ENCODE measurements at places on chromosomes 7 and 10.

- DNase-seq = no peak
These were observed 139.1 kb upstream of the PFKP start for GRCh38 chr10:2927958-2928840.

- no peak for DNase-seq
These were observed 25.0 kb upstream of the CDH23 start for GRCh38 chr10:71371750-71372166.

DNA sequence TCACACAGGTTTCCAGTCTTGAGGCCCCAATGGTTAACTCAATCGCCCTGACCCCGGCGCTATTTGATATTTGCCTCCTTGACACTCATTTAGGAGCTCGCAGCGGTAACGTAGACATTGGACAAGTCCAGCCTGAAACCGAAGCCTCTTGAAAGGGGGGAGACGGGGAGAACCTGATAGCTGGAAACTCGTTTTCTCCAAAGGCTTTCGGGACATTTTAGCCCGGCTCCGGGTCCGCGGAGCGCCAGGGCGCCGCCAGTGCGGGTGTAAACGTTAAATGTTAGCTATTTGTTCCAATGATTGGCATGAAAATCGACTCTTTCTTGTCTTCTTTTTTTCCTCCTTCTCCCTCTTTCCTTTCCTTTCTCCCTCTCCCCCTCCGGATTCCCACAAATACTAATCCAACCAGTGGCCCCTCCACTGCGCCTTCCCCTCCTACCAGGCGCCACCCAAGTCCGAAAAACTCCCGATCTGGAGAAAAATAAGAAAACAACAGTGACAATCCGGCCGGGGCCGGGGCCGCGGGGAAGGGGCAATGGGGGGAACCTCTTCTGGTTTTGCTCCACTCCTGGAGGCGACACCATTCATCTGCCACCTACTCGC is 17.2 kb upstream of the GATA3 start:
- DNase-seq = no peak

- no peak for DNase-seq
These were observed 25.0 kb downstream of the IFIT3 start for GRCh38 chr10:89352802-89353201.

- DNase-seq = no peak
These were observed 95.5 kb downstream of the MBL2 start for GRCh38 chr10:52677086-52677485.

DNA sequence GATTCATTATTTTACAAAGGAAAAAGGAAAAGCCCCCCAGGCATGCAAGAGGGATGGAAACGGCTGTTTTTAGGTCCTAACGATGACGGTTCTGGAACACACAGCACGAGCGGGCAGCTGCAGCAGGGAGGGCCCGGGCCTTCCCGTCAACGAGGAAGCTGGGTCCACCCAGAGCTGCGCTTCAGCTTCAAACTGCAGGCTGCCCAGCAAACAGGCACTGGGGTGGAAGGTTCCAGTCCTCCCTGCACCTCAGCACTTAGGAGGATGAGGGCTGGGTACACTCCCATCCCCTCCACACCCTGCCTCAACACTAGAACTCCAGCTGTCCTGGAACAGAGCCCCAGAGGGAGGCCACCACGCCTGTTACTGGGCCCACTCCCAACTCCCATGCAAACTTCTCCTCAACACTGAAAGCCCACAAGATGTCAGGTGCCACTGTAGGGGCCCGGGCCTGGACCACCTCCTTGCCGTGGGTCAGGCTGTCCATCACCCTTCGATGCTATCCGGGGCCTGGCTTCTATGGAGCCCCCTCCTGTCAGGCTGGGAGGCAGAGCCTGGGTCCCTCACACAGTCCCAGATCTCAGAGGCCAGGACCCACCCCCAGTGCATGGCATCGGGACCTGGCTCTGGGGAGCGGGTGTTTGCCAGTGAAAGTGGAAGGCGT is 33.0 kb downstream of the PAPOLB start:
- no peak for DNase-seq

DNA sequence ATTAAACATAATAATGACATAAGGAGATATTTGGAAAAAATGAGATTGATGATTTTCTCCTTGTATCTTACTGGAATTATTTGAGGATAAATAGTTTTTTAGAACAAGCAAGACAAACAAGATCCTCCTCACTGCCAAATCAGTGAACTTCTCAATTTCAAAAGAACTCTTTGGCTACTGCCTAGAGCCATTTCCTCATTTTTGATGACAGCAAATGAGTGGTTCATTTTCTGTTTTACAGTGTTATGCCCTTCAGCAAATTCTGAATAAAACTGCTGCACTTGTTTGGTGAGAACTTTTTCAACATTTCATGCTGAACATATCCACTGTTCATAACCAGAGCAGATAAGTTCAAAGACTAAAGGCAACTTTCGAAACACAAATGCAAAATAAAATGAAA is 42.5 kb upstream of the AHR start:
- DNase-seq = no peak

DNA sequence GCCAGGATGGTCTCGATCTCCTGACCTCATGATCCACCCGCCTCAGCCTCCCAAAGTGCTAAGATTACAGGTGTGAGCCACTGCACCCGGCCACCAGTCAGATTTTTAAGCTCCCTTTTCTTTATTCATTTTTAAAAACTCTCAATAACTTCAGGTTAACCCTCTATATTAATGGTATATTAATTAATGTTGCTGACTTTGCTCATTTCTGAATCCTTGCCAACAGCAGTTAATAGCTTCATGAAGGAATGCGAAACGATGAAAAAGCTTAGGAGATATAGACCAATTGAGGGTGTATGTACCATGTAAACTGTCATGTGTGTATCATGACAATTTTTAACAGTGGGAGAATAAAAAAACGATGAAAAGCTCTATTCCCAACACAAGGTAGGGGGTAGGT is 27.5 kb downstream of the PNPLA8 start:
- DNase-seq = no peak

- no peak for DNase-seq
These were observed 10.4 kb upstream of the PRKG1 start for GRCh38 chr10:51063659-51064535.

GRCh38 chr10:128709686-128710085 is 583.5 kb upstream of the MKI67 start:
- no peak for DNase-seq

GRCh38 chr7:54215424-54215823 is 326.8 kb upstream of the VSTM2A start:
- DNase-seq = no peak

DNA sequence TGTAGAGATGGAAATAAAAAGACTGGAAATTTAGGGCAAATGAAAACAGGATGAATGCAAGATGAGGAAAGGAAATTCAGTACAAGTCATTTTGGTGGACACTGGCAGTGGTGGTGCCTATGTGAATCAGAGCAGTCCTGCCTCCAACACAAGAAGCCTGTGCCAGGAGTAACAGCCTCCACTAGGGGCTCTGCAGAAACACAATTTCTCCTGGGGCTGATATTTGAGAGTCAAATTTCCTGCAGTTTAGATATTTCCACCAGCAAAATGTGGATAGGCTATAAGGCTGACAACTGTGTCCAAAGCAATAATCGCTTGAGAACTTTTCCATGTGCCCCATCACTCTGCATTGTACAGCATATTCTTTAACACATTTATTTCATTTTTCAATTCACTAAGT is 4.7 kb upstream of the PLXDC2 start:
- no peak for DNase-seq

DNA sequence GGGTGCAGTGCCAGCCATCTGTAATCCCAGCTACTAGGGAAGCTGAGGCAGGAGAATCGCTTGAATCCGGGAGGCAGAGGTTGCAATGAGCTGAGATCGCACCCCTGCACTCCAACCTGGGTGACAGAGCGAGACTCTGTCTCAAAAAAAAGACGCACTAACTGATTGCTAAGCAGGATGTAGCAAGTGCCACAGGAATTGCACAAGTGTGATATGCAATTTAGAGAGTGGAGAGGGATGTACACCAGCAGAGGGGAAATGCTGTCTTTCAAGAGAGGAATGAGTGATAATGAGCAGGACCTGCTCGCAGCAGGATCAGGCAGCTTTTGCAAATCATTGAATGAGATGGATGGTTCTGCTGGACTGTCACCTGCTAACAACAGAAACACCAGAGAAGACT is 13.3 kb upstream of the SLC16A12 start:
- no peak for DNase-seq

GRCh38 chr7:41977151-41977651 is 259.8 kb downstream of the GLI3 start:
- no peak for DNase-seq

DNA sequence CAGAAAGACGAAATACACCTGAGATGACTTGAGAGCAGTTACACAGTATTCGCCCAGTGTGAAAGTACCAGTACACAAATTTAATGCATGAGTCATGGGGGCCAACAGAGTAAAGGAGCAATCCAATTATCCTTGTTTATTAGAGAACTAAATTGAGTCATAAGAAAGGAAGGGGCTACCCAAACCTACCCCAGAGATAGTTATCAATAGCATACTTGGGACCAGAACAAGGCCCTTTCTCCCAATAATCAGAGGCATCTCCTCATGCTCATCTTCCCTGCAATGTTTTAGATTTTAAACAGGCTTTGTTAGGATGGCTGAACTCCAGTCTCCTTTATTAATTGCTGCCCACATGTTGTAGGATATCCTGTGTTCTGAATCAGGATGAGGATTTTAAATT is 239.7 kb upstream of the LRGUK start:
- no peak for DNase-seq

- no peak for DNase-seq
These were observed 28.6 kb upstream of the COL13A1 start for GRCh38 chr10:69772933-69773704.

- DNase-seq = no peak
These were observed 230.8 kb downstream of the SKAP2 start for GRCh38 chr7:26633557-26633956.

GRCh38 chr10:80493522-80494051 is 39.5 kb downstream of the TSPAN14 start:
- DNase-seq = peak; percentile 77

DNA sequence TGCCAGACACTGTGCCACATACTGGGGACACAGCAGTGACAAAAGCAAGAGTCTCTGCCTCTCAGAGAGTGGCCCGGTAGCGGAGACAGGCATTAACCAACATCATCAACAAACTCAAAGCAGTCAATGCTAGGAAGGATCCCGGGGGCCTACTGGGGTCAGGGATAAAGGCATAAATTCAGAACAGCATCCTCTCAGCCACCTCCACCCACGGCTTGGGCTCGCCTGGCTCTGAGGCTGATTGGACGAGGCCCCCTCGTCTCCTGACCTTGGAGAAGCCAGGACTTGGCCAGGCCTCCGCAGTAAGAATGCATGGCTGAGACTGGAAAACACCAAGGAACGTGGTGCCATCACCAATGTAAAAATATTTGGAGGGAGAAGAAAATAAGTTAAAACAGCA is 102.1 kb downstream of the ARHGAP22 start:
- no peak for DNase-seq

DNA sequence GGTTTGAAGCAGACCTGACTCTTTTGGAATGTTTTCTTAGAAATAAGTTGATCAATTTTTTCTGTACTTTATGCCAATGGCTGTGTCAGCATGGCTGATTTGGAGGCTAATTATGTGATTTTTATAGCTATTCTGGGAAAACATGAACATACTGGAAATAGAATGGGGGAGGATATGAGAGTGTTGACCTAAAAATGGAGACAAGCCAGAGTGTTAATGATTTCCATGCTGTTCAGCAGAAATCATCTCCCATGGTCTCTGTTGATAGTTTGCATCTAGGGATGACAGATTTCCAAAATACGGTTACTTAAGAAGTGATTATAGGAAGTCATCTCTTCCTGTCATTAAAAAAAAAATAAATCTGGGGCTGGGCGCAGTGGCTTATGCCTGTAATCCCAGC is 32.7 kb upstream of the DMTF1 start:
- DNase-seq = no peak

GRCh38 chr10:128064108-128064969 is 61.9 kb downstream of the MKI67 start:
- peak; percentile 80 for DNase-seq

DNA sequence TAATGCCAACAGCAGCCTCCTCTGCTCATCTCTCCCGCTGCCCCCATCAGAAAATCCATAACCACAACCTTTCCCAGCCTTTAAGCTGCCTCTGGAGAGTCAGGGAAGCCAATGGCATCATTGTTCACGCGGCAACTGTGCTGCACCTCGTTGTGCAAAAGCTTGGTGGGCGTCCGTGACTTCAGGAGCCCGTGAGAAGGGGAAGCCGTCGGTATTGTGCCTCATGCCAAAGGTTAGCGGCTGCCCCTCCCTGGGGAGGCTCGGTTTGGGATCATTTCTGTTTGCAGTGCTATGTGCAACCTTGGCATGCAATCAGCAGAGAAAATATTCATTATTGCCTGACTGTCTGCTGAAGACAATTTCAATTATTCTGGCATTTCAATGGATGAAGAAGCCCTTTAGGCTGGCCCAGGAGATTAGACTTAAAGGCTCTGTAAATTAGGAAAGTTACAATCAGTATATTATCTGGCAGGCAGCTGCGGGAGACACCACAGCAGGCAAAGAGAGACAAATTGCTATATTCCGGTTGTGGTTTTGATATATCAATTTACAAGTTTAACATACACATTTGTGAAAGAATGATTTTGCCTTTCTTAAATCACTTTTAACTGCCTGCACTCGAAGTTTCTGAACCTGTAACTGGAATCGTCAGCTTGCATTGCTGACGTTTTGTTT is 244.5 kb downstream of the GATA3 start:
- DNase-seq = no peak

- DNase-seq = no peak
These were observed 31.1 kb upstream of the RHBDD2 start for GRCh38 chr7:75847707-75848106.

- DNase-seq = no peak
These were observed 125.9 kb upstream of the NOBOX start for GRCh38 chr7:144529269-144529926.

DNA sequence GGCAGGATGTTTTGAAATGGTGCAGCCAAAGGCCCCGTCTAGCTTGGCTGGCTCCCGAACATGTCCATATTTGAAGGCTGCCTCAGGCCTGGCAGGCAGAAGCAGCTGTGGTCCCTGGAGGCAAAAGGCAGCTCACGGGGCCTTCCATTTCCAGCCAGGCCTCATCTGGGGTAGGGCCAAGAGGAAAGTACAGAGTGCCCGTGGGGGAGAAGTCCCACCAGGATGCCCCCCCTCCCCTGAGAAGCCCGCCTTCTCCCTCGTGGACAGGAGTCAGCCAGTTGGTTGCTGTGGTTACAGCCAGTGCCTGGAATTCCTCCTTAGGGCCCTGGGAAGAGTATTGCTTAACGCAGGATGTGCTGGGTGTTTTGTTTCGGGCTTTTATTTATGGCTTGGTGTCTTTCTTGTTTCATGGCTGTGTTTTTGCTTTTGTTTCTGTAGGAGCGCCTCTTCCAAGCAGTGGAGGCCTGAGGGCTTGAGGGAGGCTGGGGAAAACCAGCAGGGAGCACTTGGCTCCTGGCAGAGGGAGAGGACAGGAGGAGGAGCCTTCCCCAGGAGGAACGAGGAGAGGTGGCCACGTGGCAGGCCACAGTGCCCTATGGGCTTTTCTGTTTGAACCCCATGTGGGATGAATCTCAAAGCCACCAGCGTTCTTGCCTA is 45.4 kb downstream of the CHST3 start:
- DNase-seq = peak; percentile 98

All from GM04503 (cell line).